ENCODE measurements at places on chromosomes 11 and 22.

GRCh38 chr11:18253233-18253632, 4.8 kb upstream of the SAA2 start:
- DNase-seq = no peak

GRCh38 chr22:20229916-20230775, 38.0 kb downstream of the RTN4R start:
- DNase-seq = no peak

GRCh38 chr22:47230251-47230650, 467.8 kb downstream of the TBC1D22A start:
- DNase-seq = no peak

GRCh38 chr11:43712676-43713075, 32.1 kb downstream of the HSD17B12 start:
- no peak for DNase-seq

DNA sequence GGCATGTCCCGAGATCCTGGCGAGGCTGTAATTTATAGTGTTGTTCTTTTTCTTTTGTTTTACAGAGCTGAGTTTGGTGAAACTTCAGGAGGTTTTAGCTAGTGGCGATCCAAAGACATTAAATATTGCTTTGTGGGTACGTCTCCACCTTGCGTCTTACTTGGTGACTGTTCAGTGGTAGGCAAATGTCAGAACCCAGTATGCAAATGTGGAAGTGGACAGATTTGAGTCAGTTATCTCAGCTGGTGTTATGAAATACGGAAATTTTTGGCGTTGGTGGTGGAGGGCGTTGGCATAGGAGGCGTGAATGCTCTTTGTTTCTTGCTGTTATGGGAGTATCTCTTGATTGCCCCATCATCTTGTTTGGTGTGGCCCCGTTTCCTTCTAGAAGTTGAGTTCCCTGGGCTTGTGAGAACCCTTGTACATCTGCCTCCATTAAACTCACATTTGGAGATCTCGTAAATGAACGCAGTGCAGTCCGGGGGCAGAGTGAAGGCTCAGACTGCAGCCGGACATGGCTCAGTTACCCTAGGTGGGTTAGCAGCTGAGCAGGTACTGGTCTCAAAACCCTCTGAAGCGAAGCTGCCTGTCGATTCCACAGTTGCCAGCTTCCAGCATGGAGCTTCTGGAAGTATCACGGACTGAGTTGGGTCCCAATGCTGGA, 39.9 kb downstream of the PTPRJ start:
- no peak for DNase-seq

DNA sequence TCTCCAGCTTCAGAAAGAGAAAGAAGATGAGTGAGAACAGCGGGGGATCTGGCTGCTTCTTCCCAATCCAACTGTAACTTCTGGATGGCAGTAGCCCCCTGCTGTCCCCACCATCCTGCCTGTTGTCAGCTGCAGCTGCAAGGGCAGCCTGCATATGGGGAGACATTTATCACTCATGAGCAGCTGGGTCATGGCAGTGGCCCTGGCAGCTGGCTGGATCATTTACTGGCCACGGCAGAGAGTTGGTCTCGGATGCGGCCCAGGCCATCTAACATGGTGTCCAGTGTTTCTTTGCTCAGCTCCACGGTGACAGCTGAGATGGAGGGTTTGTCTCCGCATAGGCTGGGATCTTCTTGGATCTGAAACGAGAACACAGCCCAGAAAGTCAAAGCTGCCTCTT, 14.8 kb downstream of the COMMD9 start:
- no peak for DNase-seq

GRCh38 chr11:60310407-60310998, 16.6 kb upstream of the MS4A6E start:
- DNase-seq = no peak

Data from stimulated activated CD4-positive, alpha-beta T cell treated with anti-CD3 and anti-CD28 coated beads, Interleukin-12 subunit alpha, Interleukin-12 subunit beta, amount 100 ng/mL, for 48 hours (primary cell).